ENCODE measurements at places on chromosomes 1 and 21. TPM values are rescaled to one million over a fixed set of nuclear protein-coding genes. Genes with fewer than 3 reads are reported as not detected.
A peak's percentile ranks its signal among the peaks of the same experiment; 100 is the strongest.

DNA sequence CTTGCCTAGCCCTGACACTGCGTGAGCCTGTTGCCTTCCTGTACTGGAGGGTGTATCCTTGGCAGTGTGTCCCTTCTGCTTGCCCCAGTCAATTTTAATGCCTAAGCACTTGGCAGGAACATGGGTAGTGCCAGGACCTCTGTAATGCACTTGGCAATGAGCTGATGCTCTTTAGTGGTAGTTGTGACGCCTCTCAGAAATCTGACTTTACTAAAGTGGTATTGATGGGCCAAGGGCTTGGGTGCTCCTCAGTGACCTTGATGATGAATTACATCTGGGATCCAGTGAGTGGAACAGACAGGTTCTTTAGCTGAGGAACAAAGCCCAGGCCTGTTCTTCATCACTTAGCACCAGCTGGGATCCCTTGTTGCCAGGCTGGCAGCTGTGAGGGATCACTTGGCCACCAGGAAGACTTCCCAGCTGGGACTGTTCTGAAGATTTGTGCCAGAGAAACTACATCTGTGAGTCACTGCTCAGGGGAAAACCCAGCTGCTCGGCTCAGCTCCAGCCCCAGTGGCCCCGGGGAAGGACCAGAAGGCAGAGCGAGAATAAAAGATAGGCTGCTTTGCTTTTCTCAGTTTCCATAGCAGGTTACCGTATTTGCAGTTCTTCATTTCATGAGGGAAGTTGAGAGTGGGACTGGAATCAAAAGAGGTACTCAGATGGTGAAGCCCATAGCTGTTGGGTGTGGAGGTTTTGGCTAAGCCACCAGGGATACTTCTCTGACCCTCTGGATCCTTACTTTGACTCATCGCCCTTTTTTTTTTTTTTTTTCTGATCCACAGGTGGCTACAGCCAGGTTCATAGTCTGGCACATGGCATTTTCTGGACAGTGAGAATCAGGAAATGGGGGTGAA is 28.5 kb upstream of the KCNA2 start:
- no peak overlapping the region for H3K27ac ChIP-seq
- peaks cover 9% of the 10 kb centered on the region for H3K4me1 ChIP-seq
- H3K4me3 ChIP-seq, result no peak overlapping the region
- no peaks in the 10 kb centered on the region for H3K36me3 ChIP-seq
- H3K27me3 ChIP-seq, result no peaks in the 10 kb centered on the region
- peak; percentile 81 for DNase-seq

The TCP10L gene
- total RNA-seq, result 0.48 TPM

DNA sequence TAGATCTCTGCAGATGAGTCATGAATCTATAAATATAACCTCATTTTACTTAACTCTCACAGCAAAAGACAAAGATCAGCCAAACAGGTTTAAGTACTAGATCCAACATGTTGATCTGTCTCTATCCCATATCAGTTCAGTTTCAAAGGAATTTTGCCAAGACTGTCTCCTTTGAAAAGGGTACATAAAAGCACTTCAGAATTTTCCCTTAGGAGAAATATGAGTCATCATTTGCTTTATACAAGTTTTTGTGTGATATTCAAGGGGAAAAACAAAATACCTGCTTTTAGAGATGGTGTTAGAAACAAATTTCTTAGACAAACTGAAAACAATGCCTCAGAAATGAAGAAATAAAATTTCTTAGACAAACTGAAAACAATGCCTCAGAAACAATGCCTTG is 73.5 kb upstream of the LRRC7 start:
- no peaks in the 10 kb centered on the region for H3K4me1 ChIP-seq
- no peaks in the 10 kb centered on the region for H3K36me3 ChIP-seq
- H3K27ac ChIP-seq, result no peak overlapping the region
- no peak overlapping the region for H3K4me3 ChIP-seq
- DNase-seq, result no peak

The KCNJ10 gene
- 0.18 TPM for total RNA-seq

- H3K4me1 ChIP-seq, result no peaks in the 10 kb centered on the region
- no peaks in the 10 kb centered on the region for H3K36me3 ChIP-seq
- DNase-seq, result no peak
- no peak overlapping the region for H3K27ac ChIP-seq
- H3K27me3 ChIP-seq, result no peaks in the 10 kb centered on the region
Measured at GRCh38 chr1:229162825-229163515, 107.9 kb upstream of the RAB4A start.

GRCh38 chr1:25185409-25186160 is 46.7 kb downstream of the SYF2 start:
- H3K4me1 ChIP-seq, result no peaks in the 10 kb centered on the region
- no peak for DNase-seq
- H3K36me3 ChIP-seq, result no peaks in the 10 kb centered on the region

GRCh38 chr1:116310180-116310579 is 62.9 kb upstream of the ATP1A1 start:
- no peaks in the 10 kb centered on the region for H3K27me3 ChIP-seq
- H3K36me3 ChIP-seq, result no peaks in the 10 kb centered on the region
- no peaks in the 10 kb centered on the region for H3K4me1 ChIP-seq
- H3K4me3 ChIP-seq, result no peak overlapping the region

GRCh38 chr1:19066874-19067181 is 110.4 kb upstream of the IFFO2 start:
- H3K4me1 ChIP-seq, result no peaks in the 10 kb centered on the region
- no peak for DNase-seq
- no peak overlapping the region for H3K27ac ChIP-seq
- no peaks in the 10 kb centered on the region for H3K36me3 ChIP-seq
- no peaks in the 10 kb centered on the region for H3K27me3 ChIP-seq
- no peak overlapping the region for H3K4me3 ChIP-seq

Data from ovary (tissue), 10 donors.